Bronchial epithelial cell (primary cell): ENCODE measurements at places on chromosomes 2 and 18. TPM values are rescaled to one million over a fixed set of nuclear protein-coding genes. Genes with fewer than 3 reads are reported as not detected.

The CD226 gene
- 0.53 and 0.64 TPM in 2 replicates for total RNA-seq

The TEKT4 gene
- total RNA-seq = not detected in 2 replicates

The SCTR gene
- total RNA-seq = not detected in 2 replicates

The ANTXR1 gene
- 1.5 and 3.7 TPM in 2 replicates for total RNA-seq

The KIAA2012 gene
- total RNA-seq = not detected in 2 replicates

GRCh38 chr2:165239230-165239629 lies at the start of gene SCN2A:
TSS of gene SCN2A (plus strand) at chr2:165239414. CDS start at chr2:165295824, 56,410 bp downstream.
- DNase-seq = peak; percentile 72

GRCh38 chr18:79199691-79200374 lies 130.6 kb downstream of the ATP9B start:
- peak; percentile 55 for DNase-seq

GRCh38 chr18:12257996-12258718 lies 4.0 kb downstream of the CIDEA start:
- DNase-seq = peak; percentile 22

GRCh38 chr2:2848621-2849333 lies 517.7 kb upstream of the MYT1L start:
- no peak for DNase-seq

DNA sequence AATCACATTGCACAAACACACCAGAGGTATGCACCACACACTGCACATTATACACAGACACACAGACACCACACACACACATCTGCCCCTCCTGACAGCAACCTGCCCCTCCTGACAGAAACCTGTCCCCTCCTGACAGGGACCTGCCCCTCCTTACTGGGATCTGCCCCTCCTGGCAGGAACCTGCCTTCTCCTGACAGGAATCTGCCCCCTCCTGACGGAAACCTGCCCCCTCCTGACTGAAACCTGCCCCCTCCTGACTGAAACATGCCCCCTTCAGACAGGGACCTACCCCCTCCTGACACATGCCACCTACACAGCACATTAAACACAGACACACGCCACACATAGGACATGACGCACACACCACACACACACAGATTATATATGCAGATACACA lies 88.9 kb downstream of the PXDN start:
- no peak for DNase-seq

- DNase-seq = no peak
Measured at GRCh38 chr2:99868260-99868659, 274.1 kb downstream of the AFF3 start.

DNA sequence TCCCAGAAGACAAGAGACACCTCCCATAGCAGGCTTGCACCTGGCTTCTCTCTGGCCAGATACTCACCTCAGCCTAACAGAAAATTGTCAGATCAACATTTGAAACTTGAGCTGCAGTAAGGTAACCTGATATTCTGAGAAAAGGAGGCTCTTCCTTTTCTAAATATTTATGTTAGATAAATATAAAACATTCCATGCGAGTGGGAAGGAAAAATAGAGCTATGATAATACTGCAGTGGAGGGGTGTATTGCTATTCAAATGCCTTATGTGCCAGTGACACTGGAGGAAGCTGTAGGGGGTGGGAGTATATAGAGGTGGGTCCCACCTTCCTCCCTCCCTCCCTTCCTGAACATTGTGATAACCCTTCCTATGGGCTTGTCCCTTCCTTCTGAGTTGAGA lies 515.5 kb upstream of the CHAC2 start:
- DNase-seq = no peak

DNA sequence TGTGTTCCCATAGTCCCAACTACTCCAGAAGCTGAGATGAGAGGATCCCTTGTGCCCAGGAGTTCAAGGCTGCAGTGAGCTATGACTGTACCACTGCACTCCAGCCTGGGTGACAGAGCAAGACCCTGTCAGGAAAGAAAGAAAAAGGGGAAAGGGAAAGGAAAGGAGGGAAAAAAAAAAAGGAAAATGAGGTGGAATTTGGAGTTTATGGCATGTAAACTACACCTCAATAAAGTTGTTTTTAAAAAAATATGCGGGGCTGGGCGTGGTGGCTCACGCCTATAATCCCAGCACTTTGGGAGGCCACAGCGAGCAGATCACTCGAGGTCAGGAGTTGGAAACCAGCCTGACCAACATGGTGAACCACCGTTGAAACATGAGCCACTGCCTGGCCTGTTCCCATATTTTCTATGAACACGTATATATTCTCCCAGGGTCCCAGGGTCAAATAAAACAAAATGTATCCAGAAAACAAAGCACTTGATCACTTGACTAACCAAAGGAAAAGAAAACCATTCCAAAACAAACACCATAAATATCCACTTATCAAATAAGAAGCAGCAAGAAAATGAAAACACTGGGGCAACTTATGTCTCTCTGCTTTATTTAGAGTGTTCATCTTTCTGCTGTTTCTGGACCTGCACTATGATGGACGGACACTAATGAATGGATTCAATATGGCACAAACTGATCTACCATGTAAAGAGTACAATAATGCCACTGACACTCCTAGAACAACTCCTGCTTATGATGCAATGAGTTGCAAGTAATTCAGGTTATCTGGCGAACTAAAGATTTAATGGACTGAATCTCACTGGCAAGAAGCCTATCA lies 56.8 kb downstream of the ASXL2 start:
- no peak for DNase-seq

- peak; percentile 59 for DNase-seq
Measured at GRCh38 chr2:44441200-44441599, 79.5 kb downstream of the CAMKMT start.

GRCh38 chr18:14098428-14098827 lies 33.8 kb downstream of the ZNF519 start:
- no peak for DNase-seq

DNA sequence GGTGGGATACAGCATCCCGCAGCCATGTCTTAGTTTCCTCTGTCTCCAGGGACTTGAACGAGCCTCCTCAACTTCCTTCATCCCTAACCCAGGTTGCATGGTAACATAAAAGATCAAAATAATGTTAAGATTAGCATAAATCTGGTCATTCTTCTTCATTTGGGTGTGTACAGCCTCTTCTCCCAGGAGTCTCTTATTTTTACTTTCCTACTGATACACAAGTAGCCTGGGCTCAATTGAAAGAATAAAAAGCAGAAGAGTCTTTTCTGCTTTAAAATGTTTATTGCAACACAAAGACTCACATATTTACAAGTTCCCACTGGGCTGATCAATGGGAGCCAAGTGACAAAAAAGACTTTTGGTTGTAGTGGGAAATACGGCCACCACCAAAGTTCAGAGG lies 137.9 kb upstream of the PID1 start:
- no peak for DNase-seq

DNA sequence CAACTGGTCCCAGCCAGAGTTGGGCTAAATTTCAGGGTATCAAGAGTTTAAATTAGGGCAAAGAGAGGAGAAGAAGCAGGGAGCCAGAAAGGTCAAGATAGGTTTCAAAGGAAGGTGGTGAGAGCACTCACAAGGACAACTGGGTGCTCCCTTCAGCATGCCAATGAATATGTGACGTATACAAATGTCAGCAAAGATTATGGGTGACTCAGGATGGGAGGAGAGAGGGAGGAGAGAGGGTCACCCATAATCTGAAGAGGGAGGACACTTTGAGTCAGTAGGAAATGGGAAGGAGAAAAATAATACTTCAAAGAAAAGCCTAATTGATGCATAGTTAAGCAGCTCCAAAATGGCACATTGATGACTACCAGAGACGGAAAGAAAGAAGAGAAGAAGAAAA lies 53.1 kb upstream of the ABCA12 start:
- DNase-seq = peak; percentile 33

GRCh38 chr2:71686781-71687180 lies 233.4 kb downstream of the DYSF start:
- DNase-seq = no peak

GRCh38 chr2:46828491-46829230 lies 86.9 kb downstream of the MCFD2 start:
- no peak for DNase-seq
